Activated CD4-positive, alpha-beta T cell treated with anti-CD3 and anti-CD28 coated beads, Interleukin-2, amount 10 ng/mL, durations not matched to agents 24 days and 14 days (primary cell): ENCODE measurements at places on chromosomes 7 and 10.

GRCh38 chr10:77249901-77250459, 387.6 kb downstream of the KCNMA1 start:
- no peak for DNase-seq

DNA sequence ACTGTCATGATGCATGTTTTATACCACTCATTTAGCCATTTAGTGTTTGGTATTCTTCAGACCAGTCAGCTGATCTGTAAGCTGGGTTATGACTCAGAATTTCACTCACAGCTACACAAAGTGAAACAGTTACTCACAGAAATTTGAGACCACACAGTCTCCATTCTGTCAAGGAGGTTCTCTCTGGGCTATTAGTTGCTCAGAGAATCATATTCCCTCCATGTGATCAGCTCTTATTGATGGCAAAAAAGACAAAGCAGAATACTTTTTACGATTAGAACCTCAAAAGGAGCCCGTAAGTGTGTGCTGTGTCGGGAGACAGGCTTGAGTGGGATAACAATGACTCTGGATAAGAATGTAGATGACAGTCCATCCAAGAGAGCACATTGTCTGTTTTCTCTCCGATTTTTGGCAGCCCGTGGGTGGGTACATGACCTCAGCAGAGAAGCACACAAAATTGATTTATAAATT, 277.6 kb upstream of the SORCS1 start:
- DNase-seq: no peak

DNA sequence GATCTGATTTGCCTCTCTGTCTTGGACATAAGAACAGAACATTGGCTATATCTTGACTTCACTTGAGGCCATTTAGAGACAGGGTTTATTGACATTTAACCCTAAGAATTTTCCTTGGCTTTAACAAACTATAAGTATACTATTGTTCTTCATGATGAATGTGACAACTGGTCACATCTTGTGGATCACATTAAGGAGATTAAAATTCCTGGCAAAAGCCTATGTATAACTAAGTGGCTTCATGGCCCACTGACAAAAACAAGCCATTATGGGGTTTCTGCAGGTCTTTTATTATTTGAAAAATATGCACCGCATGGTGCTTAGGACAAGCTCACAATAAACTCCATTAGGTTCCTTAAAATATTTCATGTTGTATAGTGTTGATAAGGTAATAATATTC, 54.8 kb downstream of the THNSL1 start:
- no peak for DNase-seq

DNA sequence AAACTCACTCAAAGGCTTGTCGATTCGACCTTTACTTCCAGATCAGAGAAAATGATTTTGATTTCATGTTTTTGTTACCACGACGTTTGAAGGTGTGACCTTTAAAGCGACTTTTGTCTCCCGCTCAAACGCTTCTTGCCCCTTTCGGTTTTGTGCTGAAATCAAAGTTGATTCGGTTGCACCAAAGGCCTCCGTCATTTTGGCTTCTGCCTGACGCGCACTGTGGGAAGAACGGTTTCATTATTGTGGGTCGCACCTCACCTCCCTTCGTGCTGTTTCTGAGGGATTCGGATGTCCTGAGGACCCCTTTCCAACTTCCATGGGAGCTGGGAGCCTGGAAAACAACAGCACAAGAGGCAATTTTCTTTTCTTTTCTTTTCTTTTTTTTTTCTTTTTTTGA, 176.9 kb downstream of the DNAJB6 start:
- no peak for DNase-seq

- no peak for DNase-seq
Observed at GRCh38 chr7:158127241-158127640, 460.4 kb downstream of the PTPRN2 start.

GRCh38 chr7:137606061-137606674, 240.6 kb downstream of the DGKI start:
- DNase-seq: no peak

DNA sequence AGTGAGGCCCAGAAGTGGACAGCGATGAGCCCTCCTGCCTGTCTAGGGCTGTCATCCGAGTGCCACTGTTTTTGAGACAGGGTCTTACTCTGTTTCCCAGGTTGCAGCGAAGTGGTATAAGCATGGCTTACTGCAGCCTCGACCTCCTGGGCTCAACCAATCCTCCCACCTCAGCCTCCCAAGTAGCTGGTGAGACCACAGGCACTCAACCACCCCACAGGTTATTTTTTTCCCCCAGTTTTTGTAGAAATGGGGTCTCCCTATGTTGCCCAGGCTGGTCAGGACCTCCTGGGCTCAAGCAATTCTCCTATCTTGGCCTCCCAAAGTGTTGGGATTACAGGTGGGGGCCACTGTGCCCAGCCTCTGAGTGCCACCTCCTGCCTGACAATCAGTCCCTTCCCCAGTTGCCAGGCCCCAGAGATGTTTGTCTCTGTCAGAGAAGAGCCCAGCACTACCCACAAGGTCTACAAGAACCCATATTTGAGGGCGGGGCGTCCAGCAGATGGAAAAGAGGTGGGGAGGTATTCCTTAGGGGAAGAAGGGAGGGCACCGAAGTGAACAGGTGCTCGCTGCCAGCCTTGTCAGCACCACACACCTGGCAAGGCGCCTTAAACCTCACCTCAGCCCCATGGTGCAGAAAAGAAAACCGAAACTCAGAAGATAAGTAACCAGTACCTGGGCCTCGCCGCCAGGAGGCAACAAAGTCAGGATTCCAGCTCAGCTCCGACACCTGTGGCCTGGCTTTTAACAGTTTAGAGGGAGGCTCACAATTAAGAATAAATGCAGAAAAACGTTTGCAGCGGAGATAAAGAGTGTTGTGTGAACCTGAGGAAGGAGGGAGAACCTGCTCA, 77.4 kb upstream of the ANLN start:
- peak; percentile 67 for DNase-seq

DNA sequence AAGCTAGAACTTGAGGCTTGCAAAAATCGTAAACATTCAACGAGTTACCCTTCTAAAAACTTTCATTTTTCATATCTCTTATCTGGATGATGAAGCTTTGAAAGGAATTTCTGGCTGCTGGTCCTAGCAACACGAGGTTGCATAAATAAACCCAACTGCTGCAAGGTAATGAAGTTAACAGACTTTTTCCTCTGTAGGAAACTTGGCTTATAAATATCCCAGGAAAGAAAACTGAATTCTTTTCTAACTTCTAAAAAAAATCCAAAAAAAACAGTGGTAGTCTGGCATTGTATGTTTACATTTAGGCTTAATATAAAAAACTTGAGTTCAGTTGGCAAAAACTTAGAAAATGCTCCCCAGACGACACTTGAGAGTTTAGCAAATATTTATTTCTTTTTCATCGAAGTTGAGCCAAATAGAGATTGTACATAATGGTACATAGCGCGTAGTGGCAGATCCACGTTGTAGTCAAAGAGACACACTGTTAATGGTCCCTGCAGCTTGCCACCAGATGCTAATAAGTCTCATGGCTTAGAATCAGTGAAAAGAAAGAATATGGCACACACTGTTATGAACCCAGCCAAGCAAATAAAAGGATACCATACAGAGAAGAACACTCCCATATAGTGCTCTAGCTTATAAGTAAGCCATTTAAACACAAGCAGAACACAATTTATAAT, 200.3 kb upstream of the PCLO start:
- no peak for DNase-seq

GRCh38 chr10:60964257-60965235, 20.6 kb upstream of the RHOBTB1 start:
- peak; percentile 83 for DNase-seq

DNA sequence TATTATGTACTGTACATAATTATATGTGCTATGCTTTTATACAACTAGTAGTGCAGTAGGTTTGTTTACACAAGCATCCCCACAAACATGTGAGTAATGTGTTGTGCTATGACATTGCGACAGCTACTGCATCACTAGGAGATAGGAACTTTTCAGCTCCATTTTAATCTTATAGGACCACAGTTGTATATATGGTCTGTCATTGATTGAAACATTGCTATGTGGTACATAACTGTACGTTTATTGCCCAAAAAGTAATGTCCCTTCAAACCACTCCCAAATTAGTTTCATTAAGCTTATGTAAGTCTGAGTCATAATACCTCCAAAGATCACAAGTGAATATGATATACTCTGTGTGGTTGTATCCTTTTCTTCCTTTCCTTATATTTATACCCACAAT, 183.2 kb upstream of the POT1 start:
- DNase-seq: no peak

DNA sequence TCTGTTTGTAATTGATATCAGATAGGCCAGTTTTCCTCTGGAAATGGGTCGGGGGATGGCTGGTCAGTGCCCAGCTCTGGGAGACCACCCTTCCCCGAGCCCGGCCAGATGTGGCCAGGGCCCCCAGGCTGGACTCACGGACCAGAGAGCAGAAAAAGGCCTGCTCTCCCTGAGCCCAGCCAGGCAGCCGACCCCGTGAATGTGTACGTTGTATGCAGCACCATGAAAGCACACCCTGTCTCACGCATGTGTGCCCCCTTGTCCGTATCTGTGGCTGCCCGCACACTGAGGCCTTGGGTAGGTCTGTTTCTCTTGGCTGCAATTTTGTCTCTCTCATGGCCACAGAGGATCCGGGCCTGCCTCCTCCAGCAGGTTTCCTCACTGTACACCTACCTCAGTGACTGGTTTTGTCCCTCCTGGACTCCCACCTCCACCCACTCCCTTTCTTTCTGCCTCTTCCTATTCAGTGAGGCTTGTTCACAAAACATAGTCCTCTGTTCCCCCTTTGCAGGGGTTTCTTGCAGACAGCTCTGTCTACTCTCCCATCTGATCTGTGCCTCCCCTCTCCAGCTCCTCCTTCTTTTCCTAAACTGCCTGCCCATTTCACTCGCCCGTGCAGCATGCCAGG, 23.6 kb upstream of the ANKRD2 start:
- DNase-seq: no peak

- no peak for DNase-seq
Observed at GRCh38 chr7:95886501-95887090, 114.2 kb downstream of the DYNC1I1 start.

GRCh38 chr10:48550071-48550691, 54.7 kb downstream of the ARHGAP22 start:
- DNase-seq: no peak

DNA sequence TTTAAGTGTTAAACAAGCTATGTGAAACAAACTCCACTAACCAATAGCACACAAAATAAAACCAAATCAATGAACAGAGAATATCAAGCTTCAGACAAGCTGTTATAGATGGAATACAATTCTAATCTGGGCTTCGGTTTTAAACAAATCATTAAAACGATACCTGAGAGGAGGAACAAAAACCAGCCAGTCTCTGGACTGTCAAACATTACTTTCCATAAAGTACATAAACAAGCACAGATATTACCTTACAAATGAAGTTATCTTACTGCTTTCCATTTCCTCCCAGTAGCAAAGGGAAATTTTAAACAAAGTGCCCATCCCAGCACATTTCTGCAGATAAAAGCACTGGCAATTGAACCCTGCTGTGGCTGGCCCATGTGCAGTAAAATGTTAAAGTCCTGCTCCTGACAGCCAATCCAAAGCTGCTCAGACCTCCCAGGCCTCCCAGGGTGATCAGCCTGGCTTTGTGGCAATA, 128.0 kb downstream of the NRCAM start:
- no peak for DNase-seq

DNA sequence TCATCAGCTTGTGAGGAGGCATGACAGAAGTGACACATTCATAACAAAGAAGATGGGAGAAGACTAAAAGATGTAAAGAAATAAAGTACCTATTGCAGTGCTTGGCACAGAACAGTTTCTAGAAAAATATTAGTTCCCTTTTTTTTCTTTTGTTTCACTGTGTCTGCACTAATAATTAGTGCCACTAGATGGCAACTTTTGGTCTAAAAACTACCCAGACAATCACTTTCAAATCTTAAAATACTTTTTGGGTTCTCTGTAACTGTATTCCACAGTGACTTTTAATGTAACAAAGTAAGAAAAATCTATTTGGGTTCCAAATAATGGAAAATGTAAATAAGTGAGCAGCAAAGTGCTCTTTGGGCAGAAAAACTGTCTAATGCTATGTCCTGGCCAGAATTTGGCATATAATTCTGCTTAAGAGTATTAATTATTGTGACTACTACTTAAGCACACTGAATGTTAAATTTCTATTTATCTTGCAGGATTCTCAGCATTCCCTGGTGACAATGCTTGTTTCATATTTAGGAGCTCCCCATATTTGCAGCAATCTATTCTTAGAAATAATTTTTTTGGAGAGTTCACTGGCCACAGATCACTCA, 134.8 kb upstream of the KIF5B start:
- DNase-seq: peak; percentile 65

GRCh38 chr7:115475761-115476385, 554.0 kb downstream of the MDFIC start:
- no peak for DNase-seq

- no peak for DNase-seq
Observed at GRCh38 chr10:114779803-114780576, 41.6 kb upstream of the FHIP2A start.

DNA sequence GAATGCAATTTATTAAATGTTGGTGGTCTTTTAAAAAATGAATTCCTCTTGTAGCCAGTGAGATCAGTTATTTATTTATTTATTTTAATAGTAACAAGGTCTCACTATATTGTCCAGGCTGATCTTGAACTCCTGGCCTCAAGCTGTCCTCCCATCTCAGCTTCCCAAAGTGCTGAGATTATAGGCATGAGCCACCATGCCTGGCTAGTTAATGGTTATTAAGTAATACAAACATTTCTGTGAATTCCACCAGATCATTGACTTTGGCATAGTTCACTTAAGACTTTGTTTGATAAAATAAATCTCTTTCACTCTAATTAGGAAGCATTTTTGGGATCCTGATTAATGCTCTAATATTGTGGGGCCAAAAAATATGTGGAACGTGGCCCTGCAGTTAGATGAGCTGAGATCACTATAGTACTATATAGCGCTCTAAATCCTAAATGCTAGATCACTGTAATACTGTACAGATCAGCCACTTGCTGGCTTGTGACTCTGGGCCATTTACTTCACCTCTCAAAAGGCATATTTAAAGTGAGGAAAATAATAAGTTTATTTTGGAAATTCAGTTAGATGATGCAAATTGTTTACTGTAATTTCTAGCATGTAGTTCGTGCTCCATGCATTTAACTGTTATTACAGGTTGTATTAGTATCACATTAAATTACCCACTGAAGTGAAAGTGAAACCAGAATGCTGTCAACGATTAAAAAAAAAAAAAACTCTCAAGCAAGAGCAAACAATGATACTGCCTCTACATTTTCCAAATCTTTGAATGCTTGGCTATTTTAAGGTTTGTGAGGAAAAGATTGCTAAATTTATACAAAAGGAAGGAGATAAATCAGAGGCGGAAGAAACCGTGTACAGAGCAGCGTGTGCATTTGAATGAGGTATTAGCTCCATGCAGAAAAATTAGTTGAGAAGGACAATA, 15.9 kb upstream of the FAS start:
- DNase-seq: no peak

- no peak for DNase-seq
Observed at GRCh38 chr7:55568613-55569268, 3.6 kb downstream of the VOPP1 start.

DNA sequence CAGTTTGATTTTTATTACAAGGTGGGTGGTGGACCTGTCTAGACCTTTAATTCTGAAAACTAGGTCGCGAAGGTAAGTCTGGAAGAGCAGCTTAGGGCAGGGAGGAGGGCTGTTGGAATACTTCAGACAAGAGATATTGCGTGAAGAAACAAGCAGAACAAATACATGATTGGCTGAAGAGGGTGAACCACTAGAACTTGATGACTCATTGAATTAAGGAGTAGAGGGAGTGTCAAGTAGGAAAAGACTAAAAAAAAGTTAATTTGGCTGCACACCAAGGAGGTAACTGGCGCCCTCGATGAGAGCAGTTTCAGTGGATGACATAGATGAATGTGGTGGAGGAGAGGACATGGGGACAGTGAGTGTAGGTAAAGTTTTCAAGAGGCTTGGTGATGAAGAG, 41.3 kb downstream of the WNT2 start:
- no peak for DNase-seq
